DMS 273 treated with DMSO at 0.1 percent for 48 hours (cell line): ENCODE measurements at places on chromosomes 3 and 15.

DNA sequence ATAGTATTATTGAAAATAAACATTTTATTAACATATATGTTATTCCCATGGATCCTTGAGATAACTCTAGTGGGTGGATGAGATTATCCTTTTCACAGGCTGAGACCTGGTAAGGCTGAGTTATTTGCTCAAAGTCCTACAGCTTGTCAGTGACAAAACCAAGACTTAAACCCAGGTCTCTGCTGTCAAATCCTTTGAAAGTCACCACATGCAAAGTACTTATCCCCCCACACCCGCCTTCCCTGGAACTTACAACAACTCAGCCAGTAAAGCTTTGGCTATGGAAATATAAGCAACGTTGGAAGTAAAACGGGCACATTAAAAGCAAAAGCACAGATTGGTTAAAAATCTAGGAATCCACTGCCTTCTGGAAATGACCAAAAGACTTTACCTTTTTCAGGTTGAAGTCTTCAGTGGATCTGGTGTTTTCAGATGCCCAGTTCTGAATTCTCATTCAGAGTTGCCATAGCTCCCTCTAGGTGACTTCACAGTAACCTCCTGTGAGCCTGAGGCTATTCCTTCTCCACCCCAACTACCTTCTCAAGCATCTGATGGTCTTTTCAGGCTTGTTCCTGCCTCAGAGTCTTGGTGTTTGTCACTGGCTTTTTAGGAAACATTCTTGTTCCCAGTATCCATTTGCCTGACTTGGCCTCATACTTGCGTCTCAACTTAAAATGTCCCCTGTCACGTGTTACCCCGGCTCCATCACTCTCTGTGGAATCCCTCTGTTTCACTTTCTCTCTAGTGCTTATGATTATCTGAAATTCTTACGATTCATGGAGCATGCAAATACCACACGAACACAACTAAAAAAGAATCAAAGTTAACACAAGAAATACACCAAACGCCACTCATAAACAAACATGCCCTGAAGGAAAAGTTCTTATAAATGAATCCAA is 131.2 kb downstream of the MAGI1 start:
- no peak for DNase-seq

DNA sequence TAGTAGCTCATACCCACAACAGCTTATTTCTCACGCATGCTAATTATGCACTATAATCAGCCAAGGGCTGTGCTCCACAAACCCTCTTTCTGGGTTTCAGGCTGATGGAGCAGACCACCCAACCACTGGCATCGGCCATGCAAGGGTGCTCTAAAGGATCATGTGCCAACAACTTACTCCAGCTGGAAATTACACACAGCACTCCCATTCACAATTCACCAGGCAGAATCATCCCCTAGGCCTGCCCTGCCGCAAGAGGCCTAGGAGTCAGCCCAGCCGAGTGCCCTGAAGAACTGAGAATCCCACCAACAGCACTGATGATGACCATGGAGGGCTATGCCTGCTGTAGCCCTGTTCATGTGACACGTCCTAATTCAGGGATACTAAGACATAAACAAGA is 216.2 kb upstream of the CHRNA7 start:
- no peak for DNase-seq

GRCh38 chr3:1381647-1382036 is 288.8 kb downstream of the CNTN6 start:
- no peak for DNase-seq

- DNase-seq, result no peak
Observed at GRCh38 chr3:114739627-114740026, 407.5 kb downstream of the ZBTB20 start.

DNA sequence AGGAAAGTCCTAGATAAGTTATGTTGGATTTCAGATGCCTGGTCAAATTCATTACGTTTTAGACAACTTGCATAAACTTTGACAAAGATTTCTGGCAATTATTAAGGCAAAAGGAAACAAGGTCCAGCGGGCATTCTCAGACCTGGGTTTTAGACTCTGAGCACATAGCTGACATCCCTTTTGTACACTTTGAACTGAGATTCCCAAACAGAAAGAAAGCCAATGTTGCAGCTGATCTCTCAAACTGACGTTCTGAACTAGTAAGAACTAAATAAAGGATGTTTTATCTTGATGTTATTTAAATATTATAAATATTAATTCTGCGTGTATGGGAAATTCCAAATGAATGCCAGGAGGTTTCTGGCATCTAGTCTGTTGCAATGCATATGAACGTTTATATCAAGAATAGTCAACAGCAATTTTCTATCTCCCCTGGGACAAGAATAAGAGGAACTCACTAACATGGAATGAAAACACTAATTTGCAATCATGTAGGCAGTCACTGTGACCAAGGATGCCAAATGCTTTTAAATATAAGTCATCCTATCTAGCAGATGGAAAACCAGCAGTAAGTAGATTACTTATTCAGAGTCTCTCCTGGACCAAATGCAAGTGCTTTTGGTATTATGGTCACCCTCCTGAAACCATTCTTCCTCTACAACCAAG is 202.1 kb downstream of the GREM1 start:
- no peak for DNase-seq

GRCh38 chr3:172692751-172693338 is 18.0 kb downstream of the NCEH1 start:
- DNase-seq, result no peak
